ENCODE measurements at places on chromosomes 12 and 14. TPM values are rescaled to one million over a fixed set of nuclear protein-coding genes. Genes with fewer than 3 reads are reported as not detected.

DNA sequence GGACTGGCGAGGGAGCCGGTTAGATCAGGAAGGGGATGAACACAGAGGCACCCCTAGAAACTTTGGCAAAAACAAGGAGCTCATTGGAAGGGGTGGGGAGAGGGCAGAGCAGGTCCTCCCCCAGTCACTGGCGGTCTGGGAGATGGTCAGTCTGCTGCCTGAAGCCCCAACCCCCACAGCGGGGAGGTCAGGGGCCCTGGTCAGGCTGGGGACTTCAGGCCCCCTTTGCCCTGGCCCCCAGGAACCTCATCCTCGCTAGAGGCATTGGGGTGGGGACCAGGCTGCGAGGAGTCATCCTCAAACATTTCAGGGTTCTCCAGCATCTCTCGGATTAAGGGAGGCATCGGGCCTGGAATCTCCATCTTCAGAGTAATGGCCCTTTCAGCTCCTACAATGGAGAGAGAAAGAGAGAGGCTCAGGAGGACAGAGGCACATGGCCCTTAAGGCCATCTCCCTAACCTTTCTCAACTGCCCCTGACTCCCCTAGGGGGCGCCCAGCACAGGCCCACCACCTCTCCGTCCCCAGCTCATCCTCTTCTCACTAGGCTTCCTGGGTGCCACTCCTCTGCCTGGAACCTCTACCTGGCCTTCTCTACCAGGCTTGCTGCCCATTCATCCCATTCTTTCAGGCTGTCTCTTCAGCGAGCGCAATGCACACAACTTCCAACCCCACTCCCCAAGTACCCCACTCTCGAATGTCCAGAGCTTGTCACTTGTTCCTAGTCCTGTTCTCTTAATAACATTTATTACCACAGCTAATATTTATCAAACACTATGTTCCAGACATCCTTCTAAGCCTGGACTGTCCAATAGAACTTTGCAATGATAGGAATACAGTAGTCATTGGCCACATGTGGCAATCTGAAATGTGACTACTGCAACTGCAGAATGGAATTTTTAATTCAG is 4.7 kb upstream of the ITGB7 start:
- no peak overlapping the region for H3K27ac ChIP-seq
- H3K4me1 ChIP-seq, result peaks cover 72% of the 10 kb centered on the region
- no peak overlapping the region for H3K4me3 ChIP-seq
- no peaks in the 10 kb centered on the region for H3K27me3 ChIP-seq
- H3K36me3 ChIP-seq, result no peaks in the 10 kb centered on the region

- H3K27me3 ChIP-seq, result no peaks in the 10 kb centered on the region
These were observed 81.5 kb upstream of the KCNA1 start for GRCh38 chr12:4828176-4828575.

DNA sequence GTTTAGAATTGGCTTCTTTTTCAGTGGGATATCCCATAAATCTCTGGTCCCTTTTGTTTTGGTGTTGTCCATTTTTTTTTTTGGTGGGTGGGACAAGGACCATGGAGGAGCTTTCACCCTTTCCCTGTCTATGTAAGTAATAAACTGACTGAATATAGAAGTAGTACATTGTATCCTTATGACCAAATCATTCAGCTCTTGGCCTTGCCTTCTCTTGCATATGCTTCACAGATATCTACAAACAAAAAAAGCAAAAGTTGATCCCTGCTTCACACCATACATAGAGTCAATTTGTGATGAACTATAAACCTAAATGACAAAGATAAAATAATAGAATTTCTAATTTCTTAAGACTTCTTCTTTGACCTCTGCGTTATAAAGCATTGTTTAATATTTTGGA is 59.8 kb downstream of the SIX1 start:
- no peak overlapping the region for H3K27ac ChIP-seq
- H3K4me1 ChIP-seq, result no peaks in the 10 kb centered on the region
- DNase-seq, result no peak
- H3K36me3 ChIP-seq, result no peaks in the 10 kb centered on the region
- H3K4me3 ChIP-seq, result no peak overlapping the region

GRCh38 chr12:128267131-128267622 is at the start of gene TMEM132C:
Gene TMEM132C (plus strand): TSS chr12:128267170. CDS start chr12:128267403, 233 bp downstream.
- no peaks in the 10 kb centered on the region for H3K36me3 ChIP-seq
- H3K4me1 ChIP-seq, result no peaks in the 10 kb centered on the region
- no peak within 1 kb of the TSS for H3K27ac ChIP-seq
- H3K27me3 ChIP-seq, result peaks cover 44% of the 10 kb centered on the region

DNA sequence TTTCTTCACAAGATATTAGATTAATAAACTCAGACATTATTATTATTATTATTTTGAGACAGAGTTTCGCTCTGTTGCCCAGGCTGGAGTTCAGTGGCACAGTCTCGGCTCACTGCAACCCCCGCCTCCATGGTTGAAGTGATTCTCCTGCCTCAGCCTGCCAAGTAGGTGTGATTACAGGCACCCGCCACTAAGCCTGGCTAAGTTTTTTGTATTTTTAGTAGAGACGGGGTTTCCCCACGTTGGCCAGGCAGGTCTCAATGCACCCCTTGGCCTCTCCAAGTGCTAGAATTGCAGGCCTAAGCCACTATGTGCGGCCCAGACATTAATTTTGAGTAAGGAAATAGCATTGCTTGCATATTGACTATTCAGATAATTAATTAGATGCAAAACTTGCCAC is 554.9 kb upstream of the LRFN5 start:
- H3K4me3 ChIP-seq, result no peak overlapping the region
- H3K4me1 ChIP-seq, result no peaks in the 10 kb centered on the region
- DNase-seq, result no peak
- no peak overlapping the region for H3K27ac ChIP-seq
- no peaks in the 10 kb centered on the region for H3K27me3 ChIP-seq
- no peaks in the 10 kb centered on the region for H3K36me3 ChIP-seq

- H3K4me1 ChIP-seq, result no peaks in the 10 kb centered on the region
- no peak for DNase-seq
- no peaks in the 10 kb centered on the region for H3K27me3 ChIP-seq
- H3K27ac ChIP-seq, result no peak overlapping the region
- no peaks in the 10 kb centered on the region for H3K36me3 ChIP-seq
These were observed 29.7 kb upstream of the BICD1 start for GRCh38 chr12:32076941-32077340.

PLBD1 gene
- total RNA-seq, result not detected

Measured in natural killer cell treated with Interleukin-12 subunit alpha and Interleukin-12 subunit beta and Interleukin-15 and Interleukin-18, amount 100 ng/mL, for 72 hours (primary cell).